ENCODE measurements at places on chromosomes 11 and 22.

DNA sequence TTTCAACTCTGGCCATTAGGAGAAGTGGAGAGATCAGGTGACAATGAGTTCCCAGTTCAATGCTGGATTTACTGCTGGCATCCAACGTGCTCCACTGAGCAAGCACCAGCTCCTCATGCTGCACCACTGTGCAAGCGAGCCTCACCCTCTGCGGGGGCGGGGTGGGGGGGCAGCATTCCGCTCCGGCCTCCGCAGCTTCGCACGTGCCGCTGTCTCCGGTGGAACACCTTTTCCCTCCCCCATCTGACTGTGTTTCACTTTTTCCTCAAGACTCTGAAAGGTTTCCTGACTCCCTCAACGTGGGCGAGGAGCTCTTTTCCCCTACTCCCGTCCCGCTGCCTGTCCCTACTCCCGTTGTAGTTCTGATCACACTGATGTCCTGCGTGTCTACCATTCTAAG lies 835 bp upstream of the RHOD start:
- no peak for DNase-seq

DNA sequence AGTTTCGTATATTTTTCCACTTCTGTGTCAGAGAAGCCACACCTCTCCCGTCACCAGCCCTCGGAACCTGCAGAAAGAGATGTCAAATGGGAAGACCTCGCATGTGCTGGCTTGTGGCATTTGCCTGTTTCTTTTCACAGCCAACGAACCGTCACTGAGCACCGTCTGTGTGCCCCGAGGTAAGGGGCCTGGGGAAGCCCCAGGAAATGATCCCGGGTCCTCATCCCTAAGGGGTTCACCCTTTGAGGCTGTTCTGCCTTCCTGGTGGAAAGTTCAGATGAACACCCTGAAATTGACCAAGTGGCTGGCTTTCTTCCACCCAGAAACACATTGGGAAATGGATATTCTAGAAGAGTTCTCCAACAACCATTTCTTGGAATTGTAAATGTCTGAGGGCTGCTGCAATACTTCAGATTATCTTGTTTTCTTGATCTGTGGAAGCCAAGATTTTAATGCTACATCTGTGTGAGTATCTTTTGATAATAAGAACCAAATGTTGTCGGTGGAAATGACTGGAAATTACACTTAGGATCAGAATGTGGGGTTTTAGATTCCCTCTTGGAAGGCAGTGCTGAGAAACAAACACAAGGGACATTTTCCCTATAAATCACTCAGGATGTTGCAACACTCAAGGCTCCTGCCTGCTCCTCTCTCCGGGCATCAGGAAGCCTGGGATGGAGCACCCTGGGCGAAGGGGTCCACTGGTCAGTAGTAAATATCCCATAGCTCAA lies 37.6 kb downstream of the RIBC2 start:
- DNase-seq, result no peak

- no peak for DNase-seq
Measured at GRCh38 chr11:44985721-44986120, 35.0 kb upstream of the TP53I11 start.

DNA sequence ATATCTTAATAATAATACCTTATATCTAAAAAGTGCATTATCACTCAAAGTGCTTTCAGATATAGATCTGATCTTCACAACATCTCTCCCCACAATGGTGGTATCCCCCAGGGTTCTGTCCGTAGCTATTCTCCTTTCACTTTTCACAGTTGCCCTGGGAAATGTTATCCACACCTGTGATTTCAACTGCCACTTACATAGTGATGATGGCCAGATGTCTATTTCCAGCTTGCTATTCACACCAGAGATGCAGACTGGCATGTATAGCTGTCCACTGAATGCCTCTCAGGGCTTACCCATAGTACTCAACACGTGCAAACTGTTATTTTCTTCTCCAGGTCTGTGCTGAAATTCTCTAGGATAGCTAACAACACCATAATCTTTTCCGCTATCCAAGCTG lies 724.7 kb downstream of the DLG2 start:
- no peak for DNase-seq

GRCh38 chr22:44328762-44329161 lies 16.0 kb upstream of the SHISAL1 start:
- no peak for DNase-seq

GRCh38 chr11:17738151-17738973 lies 3.8 kb downstream of the KCNC1 start:
- DNase-seq, result no peak

GRCh38 chr11:111039982-111040381 lies 205.5 kb upstream of the POU2AF2 start:
- DNase-seq, result no peak

DNA sequence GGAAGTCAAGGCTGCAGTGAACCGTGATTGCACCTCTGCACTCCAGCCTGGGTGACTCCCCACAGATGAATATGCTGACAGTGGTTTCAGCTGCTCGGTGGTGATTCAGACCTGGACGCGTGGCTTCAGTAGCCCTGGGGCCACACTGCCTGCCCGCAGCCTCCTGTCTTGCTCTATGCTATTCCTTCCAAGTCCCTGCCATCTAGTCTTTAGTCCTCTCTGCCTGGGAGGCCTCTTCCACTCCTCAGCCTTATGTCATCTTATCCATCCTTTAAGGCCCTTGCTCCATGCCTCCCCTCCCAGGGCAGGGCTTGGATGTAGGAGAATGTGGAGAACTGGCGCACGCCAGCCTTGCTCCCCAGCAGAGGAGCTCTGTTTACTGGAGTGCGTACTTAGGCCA lies 23.0 kb downstream of the YDJC start:
- DNase-seq, result no peak

DNA sequence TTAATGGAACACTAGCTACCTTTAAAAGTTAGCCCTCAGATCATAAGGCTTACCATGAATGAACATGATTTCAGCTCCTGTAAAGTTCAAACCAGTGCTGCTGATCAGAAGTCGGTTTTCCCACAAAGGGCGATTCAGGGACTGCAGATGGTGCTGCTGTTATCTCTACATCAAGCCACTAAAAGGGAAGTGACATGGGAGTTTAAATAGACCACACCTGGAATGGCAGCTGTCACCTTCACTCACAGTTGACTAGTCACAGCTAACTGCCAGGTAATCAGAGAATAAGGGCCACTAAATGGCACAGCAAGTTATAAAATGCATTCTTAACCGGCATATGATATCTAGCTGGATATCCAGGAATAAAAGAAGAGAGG lies 581.1 kb upstream of the ARHGAP42 start:
- DNase-seq, result no peak

DNA sequence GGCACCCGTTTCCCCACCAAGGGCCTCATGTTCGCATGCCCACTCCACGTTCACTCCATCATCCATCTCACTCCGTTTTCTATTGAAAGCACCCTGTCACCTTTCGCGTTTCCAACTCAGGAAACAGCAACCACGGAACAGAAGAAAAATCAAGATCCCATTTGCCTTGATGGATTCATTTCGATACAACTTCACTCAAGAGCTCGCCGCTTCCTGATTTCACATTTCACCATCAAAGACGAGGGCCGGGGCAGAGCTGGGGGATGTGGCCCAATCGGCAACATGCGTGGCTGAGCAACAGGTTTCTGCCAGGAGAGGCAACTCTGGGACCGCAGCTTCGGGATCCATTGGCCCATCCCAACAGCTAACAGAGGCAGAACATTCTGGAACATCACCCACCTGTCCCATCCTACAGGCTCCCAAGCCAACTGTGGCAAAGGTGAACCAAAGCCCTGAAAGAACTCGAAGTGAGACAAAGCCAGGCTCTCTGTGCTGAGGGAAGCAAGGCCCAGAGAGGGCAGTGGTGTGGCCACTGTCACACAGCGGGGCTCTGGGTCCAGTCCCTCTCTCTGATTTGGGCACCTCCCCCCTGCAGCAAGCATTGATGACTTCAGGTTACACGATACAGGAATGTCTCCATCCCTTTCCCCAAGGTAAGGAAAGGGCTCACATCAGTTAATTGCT lies 36.2 kb upstream of the CD5 start:
- DNase-seq, result peak; percentile 82

DNA sequence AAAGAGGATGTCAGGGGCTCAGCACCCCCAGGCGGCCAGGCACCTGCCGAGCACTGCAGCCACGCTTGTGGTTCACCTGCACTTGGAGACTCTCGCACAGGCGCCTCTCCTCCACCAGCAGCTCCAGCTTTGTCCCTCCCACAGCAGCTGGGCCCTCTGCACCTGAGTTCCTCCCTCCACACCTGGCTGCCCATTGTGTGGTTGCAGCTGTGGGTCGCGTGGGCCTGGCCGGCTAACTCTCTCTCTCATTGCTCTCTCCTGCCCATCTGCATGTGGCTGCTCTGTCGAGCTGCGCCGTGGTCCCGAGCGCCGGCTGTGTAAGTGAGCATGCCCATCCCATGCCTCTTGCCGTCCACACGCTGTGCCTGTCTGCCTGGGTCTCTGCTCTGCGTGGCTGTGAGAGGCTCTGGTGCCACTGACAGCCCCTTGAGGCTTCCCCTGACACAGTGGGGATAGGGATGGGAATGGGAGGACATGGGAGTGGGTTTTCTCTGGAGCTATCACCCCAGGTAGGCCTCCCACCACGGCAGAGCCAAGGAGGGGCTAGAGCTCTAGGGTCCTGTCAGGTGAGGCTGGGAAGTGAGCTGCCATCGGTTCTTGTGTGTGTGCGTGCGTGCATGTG lies 8.5 kb upstream of the ACR start:
- no peak for DNase-seq

DNA sequence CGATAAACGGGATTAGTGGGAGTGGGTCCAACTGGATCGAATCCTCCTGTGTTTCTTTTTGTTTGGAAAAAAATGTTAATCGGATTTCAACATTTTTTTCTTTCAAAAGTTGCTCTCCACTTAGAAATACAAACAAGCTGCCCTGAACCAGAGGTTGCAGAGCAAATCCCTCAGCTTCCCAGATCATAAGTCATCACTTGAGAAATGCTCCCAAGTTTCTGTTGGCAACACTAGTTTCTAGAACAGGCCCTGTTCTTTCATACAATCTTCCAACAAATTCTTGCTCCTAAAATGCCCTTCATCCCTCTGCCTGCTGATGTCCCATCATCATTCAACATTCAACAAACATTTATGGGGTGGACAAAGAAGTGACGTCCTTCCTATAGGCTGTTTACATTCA lies 1.3 kb upstream of the MLC1 start:
- no peak for DNase-seq

DNA sequence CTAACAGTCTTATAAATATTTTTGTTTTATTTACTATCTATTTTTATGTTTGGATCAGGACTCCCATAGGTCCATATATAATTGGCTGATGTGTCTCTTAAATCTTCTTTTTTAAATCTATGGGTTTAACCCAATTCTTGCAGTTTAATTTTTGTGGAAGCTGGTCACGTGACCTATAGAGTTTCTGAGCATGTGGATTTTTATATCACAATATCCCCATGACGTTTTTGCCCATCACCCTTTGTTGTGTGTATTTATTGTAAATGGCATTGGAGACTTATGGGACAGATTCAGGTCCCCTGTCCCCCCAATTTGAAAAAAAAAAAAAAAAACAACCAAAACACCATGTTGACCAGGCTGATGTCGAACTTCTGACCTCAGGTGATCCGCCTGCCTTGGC lies 78.8 kb upstream of the PRODH start:
- DNase-seq, result no peak

GRCh38 chr11:45216901-45217300 lies 69.2 kb downstream of the SYT13 start:
- DNase-seq, result no peak

- DNase-seq, result no peak
Measured at GRCh38 chr11:11822946-11823345, 18.8 kb upstream of the USP47 start.

DNA sequence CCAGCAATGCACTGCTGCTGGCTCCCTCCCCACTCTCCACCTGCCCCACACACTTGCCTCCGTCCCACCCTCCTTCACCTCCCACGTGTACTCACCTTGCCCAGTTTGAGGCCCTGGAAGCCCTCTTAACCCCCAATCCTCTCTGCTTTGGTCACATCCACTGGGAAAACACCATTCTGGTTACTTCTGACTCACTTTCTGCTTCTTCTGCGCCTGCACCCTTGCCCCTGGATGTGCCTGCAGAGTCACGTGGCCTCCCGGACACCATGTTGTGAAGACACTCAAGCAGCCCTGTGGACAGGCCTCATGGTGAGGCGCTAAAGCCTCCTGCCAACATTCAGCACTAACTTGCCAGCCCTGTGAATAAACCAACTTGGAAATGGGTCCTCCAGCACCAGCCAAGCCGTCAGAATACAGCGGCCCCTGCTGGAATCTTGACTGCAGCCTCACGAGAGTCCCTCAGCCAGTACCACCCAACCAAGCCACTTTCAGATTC lies 2.6 kb upstream of the NAALADL1 start:
- DNase-seq, result no peak

DNA sequence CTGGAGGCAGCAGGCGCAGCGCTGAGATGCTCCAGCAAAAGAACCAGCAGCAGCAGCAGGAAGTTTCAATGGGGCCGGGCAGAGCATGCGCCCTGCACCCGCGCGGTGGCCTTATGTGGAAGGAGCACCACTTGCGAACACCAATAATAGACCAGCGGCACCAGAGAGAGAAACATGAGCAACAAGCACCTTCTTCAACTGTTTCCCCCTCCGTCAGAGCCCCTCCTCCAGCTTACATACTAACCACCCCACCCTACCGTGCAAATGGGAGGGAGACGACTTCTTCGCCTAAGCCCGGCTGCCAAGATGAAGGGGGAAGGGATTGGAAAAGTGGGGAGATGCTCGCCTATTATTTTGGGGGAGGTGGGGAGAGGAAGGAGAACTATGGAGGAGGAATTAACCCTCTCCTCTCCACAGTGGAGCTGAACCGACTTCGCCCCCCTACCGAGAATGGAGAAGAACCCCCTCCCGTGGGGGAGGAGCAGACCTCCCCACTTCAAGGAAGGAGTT lies 1.1 kb downstream of the RSF1 start:
- peak; percentile 85 for DNase-seq

DNA sequence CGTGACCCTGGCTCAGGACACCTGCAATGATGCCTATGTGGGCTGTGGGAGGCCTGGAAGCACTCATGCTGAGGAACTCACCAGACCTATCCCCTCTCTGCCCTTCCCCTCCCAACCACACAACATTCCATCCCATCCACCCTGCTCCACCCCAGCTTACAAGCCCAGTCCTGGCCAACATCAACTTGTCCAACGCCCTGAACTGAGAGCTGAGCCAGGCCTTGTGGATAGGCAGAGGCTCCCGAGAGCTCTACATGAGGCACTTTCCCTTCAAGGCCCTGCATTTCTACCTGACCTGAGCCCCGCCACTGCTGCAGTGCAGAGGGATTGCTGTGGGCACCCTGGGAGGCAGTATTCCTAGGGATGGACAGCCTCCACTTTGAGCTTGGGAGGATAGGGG lies 112.4 kb downstream of the PDE2A start:
- DNase-seq, result no peak

DNA sequence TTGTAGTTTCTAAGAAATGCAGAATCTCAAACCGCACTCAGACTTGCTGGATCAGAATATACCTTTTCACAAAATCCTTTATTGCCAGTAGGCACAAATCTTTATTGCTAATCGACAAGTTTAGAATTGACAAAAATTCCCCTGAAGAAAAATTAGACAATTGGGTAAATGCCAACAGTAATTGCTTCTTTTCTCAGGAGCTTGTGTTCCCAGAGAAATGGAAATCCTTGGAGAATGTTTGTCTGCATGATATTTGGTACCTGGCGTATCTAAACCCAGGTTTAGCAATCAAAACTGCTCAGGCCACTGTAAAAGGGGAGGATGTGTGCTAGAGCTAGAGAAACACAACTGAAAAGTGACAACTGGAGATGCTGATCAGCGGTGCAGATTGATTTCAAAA lies at the start of gene OR8G5:
OR8G5 (plus strand) TSS at position 301 of the 400 bp plus-strand sequence. CDS start 8,556 bp downstream, outside the sequence.
- DNase-seq, result no peak

Data from activated CD4-positive, alpha-beta T cell treated with anti-CD3 and anti-CD28 coated beads, Interleukin-2, Interleukin-4, amounts not matched to agents 100 ng/mL and 50 ng/mL, durations not matched to agents 16 hours and 8 hours (primary cell).